ENCODE measurements at places on chromosomes 1 and 21.

DNA sequence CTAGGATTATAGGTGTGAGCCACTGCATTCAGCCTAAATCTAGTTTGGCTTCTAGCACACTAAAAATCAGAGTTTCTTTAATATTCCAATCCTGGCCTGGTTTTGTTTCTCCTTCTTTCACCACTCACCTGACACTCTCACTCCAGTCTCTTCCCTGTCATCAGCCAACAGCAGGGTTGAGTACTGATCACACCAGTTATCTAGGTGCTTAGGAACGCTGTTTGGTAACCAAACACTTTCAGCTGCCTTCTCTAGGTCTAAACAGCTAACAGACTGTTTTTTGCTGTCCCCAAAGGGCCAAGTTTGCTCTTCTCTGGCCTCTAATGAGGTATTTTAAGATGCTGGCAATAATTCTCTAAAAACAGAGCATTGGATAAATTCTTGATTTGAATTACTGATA, 17.7 kb upstream of the FRRS1 start:
- H3K27ac ChIP-seq, result no peak overlapping the region
- no peak overlapping the region for H3K4me3 ChIP-seq
- H3K4me1 ChIP-seq, result no peaks in the 10 kb centered on the region

- H3K27me3 ChIP-seq, result no peaks in the 10 kb centered on the region
- no peaks in the 10 kb centered on the region for H3K36me3 ChIP-seq
- H3K4me3 ChIP-seq, result no peak overlapping the region
- no peak for DNase-seq
- H3K27ac ChIP-seq, result no peak overlapping the region
Measured at GRCh38 chr1:182175361-182175931, 113.9 kb upstream of the ZNF648 start.

- H3K4me3 ChIP-seq, result no peak overlapping the region
- no peak overlapping the region for H3K27ac ChIP-seq
- no peaks in the 10 kb centered on the region for H3K27me3 ChIP-seq
Measured at GRCh38 chr1:202462342-202463076, 114.0 kb downstream of the PPP1R12B start.

DNA sequence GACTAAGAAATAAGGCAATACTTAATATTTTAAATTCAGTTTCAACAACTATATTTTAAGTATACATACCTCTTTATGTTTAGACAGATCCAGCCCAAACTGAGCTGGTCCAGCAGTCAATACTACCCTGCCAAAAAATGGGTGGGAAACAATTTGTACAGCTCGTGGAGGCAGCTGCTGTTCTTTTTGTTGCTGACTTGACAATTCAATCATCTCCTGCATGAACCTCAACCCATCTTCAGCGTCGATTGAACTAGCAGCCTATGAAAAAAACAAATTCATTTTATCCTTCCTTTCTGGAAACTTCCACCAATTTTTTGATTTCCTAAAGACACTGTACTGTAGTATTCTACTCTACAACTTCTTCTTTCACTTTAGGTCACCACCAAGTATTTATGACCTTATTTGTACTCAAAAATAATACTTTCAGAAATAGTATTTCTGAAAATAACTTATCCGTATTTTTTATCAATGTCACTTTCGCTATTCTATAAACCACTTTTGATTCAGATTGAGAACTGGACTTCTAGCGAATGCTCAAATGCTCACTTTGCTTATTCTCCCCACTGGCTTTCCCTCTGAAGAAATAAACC, 46.5 kb downstream of the EDEM3 start:
- H3K36me3 ChIP-seq, result peaks cover 66% of the 10 kb centered on the region
- H3K27ac ChIP-seq, result no peak overlapping the region
- H3K4me1 ChIP-seq, result no peaks in the 10 kb centered on the region
- H3K27me3 ChIP-seq, result no peaks in the 10 kb centered on the region
- H3K4me3 ChIP-seq, result no peak overlapping the region
- DNase-seq, result no peak

- H3K36me3 ChIP-seq, result no peaks in the 10 kb centered on the region
- no peaks in the 10 kb centered on the region for H3K4me1 ChIP-seq
- no peak overlapping the region for H3K4me3 ChIP-seq
- H3K27me3 ChIP-seq, result no peaks in the 10 kb centered on the region
Measured at GRCh38 chr1:240242601-240243144, 151.0 kb downstream of the FMN2 start.

DNA sequence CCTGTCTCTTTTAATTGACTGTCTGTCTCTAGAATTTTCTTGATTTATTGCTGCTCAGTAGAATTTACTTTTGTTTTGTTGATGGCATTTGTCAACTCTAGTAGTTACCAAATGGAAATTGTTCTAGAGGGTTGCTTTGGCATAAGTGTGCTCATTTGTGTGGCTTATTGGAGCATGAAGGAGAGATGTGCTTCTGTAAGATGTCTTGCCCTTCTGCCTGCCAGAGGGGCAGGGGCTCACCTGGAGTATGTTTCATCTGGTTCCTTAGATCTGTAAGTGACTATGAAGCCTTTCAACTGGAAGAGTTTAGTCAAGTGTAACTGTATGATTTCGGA, 345.5 kb downstream of the DISC1 start:
- H3K4me3 ChIP-seq, result no peak overlapping the region
- H3K27ac ChIP-seq, result no peak overlapping the region
- H3K36me3 ChIP-seq, result no peaks in the 10 kb centered on the region
- no peak for DNase-seq

GRCh38 chr1:111334169-111334568, 43.5 kb downstream of the CHIA start:
- no peak overlapping the region for H3K27ac ChIP-seq
- H3K27me3 ChIP-seq, result no peaks in the 10 kb centered on the region
- H3K36me3 ChIP-seq, result no peaks in the 10 kb centered on the region
- no peak overlapping the region for H3K4me3 ChIP-seq

- no peaks in the 10 kb centered on the region for H3K27me3 ChIP-seq
- H3K27ac ChIP-seq, result peak overlapping the region; percentile 85
- H3K36me3 ChIP-seq, result peaks cover 37% of the 10 kb centered on the region
- no peak overlapping the region for H3K4me3 ChIP-seq
Measured at GRCh38 chr21:41251961-41252642, 64.5 kb upstream of the FAM3B start.

DNA sequence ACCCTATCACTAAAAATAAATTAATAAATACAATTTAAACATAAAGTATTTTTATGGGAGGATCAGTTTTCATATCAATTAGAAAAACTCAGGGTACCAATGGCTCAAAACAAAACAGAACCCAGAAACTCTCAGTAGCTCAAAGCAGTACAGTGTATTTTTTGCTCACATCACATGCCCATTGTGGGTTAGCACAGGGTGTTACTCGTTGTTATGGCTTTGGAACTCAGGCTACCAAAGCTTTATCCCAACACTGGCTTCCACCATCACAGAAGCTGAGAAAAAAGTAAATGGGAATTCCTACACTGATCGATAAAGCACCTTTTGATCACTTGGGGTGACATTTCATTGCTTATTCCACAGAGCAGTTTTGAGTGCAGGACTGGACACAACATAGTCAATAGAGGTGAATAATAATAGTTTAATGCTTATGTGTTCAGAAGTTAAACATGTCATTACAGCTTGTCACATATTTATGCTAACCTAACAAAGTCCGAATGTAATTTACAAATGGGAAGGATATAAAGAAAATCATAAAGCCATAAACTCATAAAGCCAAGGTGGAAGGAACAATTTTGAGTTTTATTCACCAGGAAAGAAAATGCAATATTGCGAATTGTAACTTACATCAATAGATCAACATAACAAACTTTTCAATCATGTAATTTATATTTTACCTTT, 484.5 kb upstream of the TMPRSS15 start:
- H3K27me3 ChIP-seq, result no peaks in the 10 kb centered on the region
- H3K4me3 ChIP-seq, result no peak overlapping the region

DNA sequence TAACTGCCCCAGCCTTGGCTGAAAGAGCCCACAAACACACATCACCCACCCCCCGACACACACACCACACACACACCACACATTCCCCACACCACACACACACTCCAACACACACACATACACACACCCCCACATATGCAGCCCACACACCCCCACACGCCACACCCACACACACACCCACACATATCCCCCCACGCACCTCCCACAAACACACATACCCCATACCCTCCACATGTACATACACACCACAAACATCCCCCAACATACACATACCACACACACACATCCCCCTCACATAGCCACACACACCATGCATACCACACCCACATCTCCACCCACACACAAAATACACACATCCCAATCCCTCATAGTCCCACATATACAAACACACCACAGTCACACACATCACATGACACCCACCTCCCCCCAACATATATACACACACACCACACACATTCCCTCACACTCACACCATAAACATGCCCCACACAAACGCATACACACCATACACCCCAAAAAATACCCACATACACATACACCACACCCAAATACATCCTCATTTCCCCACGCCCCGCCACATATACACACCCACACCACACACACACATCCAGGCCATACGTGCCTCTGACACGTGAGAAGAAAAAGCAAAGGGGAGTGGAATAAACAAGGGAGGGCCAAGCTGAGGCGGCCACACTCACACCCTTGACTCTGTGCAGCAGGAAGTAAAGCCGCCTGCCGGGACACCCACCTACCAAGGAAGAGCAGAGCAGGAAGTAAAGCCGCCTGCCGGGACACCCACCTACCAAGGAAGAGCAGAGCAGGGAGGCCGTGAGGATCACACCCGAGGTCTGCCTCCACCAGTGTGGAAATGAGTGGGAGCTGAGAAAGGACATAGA, 53.7 kb downstream of the HSF2BP start:
- H3K27ac ChIP-seq, result no peak overlapping the region
- DNase-seq, result no peak
- no peaks in the 10 kb centered on the region for H3K36me3 ChIP-seq
- H3K27me3 ChIP-seq, result no peaks in the 10 kb centered on the region
- H3K4me1 ChIP-seq, result no peaks in the 10 kb centered on the region
- H3K4me3 ChIP-seq, result no peak overlapping the region

GRCh38 chr1:172774561-172774960, 115.7 kb downstream of the FASLG start:
- no peaks in the 10 kb centered on the region for H3K4me1 ChIP-seq

GRCh38 chr1:7783178-7783711, 846 bp upstream of the PER3 start:
- H3K27me3 ChIP-seq, result no peaks in the 10 kb centered on the region
- peaks cover 36% of the 10 kb centered on the region for H3K36me3 ChIP-seq
- no peaks in the 10 kb centered on the region for H3K4me1 ChIP-seq
- peak overlapping the region; percentile 60 for H3K4me3 ChIP-seq
- no peak for DNase-seq

- DNase-seq, result no peak
- H3K4me1 ChIP-seq, result peaks cover 6% of the 10 kb centered on the region
- H3K4me3 ChIP-seq, result peak overlapping the region; percentile 74
- H3K27me3 ChIP-seq, result no peaks in the 10 kb centered on the region
Measured at GRCh38 chr1:186375929-186376319, 286 bp downstream of the ODR4 start.
